ENCODE measurements at places on chromosomes 12 and 14.

DNA sequence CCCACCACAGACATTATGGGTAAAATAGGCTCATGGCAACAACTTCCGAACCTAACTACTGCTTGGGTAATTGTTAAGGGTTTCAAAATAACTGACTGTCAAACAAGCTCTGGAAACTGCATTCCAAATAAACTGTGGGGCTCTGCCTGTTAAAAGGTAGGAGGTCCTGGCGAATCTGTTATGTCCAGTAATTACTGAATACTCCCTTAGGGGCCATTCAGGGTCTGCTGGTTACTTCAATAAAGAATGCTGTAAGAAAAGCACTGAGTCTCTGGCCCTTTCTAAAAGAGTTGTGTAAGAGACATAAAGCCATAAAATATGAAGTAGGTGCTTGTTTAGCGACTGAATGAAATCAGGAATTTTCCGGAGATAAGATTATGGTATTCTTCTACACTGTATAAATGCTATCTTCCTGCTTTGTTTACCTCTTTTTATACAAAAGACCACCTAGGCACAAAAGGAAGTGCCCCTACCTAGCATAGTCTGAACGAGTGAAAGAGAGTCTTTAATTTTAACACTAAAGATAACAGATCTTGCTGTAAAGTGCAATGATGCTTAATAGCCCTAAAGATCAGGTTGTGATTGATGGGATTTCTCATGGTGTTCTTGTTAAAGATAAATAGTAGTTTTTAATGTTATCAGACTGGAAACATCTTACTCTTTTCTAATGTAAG is 127.8 kb downstream of the FBXL14 start:
- no peak for DNase-seq

- DNase-seq, result no peak
Observed at GRCh38 chr14:74244115-74244514, 4.9 kb downstream of the VSX2 start.

DNA sequence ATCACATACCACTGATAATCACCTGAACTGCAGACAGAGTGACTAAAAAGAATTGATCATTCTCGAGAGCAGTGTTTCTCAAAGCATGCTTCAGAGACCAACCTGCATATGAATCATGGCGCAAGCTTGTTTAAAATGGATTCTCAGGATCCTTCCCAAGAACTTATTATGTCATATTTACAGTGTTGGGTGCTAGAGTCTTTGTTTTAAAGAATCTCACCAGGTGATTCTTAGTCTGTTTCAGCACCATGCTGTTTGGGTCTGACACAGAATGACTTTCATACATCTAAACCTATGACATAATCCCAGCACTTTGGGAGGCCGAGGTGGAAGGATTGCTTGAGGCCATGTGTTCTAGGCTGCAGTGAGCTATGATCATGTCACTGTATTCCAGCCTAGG is 31.3 kb upstream of the SSPN start:
- DNase-seq, result no peak

GRCh38 chr14:35992816-35993683 is 166.9 kb downstream of the BRMS1L start:
- DNase-seq, result no peak

DNA sequence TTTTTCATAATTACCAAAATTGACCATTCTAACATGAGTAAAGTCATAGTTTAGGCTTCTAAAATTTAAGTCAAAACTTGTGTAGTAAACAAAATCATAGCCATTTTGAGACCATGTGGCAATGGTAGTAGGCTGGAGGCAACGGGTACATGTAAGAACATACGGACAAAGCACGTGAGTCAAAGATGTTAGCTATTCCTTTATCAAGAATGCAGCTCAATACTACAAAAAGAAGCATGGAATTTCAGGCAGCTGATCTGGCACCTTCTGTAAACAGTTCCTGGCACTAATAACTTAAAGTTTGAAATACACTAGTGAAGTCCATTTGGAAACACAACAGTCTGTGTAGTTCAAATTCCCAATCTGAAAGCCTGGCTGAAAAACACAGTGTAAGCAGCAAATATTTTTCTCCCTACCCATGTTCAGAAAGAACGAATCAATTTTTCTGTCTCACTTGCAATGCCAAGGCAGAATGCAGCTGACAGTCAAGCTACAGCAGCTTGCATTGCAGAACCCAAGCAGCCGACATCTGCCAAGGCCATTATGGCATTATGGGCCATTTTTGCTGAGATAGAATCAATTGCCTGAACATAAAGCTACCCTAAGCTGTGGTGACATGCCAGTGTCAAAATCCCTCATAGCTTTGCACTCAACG is 29.3 kb downstream of the MYF5 start:
- no peak for DNase-seq
